Omental fat pad (tissue), 4 donors: ENCODE measurements at places on chromosomes 4 and X.

GRCh38 chrX:84469226-84469625, 33.0 kb downstream of the HDX start:
- no peak for DNase-seq

DNA sequence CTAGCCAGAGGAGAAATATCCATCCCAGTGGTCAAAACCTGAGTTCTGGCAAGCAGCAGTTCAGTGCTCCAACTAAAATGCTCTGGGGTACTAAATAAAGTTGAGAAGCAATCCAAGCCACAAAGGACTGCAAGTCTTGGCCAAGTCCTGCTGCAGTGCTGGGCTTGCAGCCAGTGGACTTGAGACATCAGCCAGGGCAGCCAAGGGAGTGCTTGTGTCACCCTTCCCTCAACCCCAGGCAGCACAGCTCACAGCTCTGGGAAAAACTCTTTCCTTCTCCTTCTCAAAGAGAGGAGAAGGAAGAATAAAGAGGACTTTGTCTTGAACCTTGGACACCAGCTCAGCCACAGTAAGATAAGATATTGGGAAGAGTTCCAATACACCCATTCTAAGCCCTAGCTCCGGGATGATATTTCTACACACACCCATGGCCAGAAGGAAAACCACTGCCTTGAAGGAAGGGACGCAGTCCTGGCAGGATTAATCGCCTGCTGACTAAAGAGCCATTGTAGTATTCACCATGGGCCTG, 99.8 kb downstream of the PTCHD1 start:
- DNase-seq = no peak

GRCh38 chrX:53594354-53594753, 92.2 kb downstream of the HUWE1 start:
- no peak for DNase-seq

- no peak for DNase-seq
These were observed 1497.3 kb downstream of the STIM2 start for GRCh38 chr4:28357990-28358389.

DNA sequence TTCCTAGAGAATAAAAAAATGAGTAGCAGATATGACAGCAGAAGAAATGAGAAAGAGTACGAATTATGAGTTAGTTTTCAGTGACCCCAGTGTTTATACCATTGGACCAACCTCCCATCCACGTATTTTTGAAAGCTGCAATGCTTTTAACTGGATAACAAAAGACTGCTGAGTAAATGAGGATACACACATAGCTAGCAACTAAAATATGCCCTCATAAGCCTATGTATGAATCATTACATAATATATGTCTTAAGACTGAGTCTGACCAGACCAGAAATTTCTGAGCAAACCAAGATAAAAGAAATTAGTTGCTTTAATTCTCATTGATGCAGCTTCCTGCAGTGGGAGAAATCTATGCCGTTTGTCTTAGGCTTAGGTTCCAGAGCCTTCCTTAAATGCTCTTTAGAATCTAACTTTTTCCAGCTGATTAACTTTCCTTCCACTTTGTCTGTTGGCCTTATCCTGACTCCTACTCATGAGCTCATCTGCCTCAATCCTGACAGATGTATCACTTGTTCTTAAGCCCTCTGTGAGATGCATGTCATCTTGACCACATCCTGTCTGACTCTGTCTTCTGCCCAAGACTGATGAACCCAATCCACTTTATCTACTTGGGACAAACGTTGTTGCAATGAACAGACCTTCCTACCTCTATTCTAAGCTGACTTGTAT, 301.4 kb upstream of the AADAT start:
- DNase-seq = no peak

GRCh38 chrX:101931136-101931487, 715 bp downstream of the ZMAT1 start:
- no peak for DNase-seq

- no peak for DNase-seq
These were observed 46.3 kb downstream of the ATP10D start for GRCh38 chr4:47531241-47531953.

DNA sequence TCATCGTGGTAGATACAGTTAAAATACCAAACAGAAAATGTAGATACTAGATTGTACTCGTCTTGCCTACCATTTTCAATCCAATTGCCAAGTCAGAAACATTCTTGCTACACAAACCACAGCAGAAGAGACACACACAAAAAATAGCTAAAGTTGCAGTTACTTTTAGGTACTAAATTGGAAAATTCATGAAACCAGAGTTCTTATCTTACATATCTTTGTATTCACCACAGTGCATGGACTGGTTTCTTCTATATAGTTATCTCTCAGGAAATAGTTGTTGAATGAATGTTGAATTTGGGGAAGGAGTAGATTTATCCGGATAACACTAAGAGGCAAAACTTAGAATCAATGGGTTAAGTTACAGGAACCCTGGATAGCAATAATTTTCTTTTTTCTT, 14.2 kb downstream of the COL4A5 start:
- no peak for DNase-seq

DNA sequence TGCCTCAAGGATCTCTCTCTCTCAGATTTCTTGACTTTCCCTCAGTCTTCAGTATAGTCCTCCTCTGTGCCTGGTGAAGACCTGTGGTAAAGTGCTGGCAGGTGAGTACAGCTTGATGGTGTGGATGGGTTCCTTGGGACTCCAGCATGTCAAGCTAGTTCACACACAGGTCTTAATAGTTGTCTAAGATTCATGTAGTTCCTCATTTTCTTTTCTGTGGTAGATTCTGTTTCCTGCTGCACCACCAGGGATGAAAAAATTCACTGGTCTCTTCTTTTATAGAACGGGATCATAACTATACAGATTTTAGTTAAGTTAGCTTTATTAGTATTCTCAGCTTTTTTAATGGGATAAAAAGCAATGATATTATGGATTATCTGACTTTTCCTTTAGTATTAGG, 32.5 kb upstream of the PAQR3 start:
- DNase-seq = no peak

GRCh38 chr4:53075162-53075785, 213.2 kb downstream of the RASL11B start:
- DNase-seq = no peak

DNA sequence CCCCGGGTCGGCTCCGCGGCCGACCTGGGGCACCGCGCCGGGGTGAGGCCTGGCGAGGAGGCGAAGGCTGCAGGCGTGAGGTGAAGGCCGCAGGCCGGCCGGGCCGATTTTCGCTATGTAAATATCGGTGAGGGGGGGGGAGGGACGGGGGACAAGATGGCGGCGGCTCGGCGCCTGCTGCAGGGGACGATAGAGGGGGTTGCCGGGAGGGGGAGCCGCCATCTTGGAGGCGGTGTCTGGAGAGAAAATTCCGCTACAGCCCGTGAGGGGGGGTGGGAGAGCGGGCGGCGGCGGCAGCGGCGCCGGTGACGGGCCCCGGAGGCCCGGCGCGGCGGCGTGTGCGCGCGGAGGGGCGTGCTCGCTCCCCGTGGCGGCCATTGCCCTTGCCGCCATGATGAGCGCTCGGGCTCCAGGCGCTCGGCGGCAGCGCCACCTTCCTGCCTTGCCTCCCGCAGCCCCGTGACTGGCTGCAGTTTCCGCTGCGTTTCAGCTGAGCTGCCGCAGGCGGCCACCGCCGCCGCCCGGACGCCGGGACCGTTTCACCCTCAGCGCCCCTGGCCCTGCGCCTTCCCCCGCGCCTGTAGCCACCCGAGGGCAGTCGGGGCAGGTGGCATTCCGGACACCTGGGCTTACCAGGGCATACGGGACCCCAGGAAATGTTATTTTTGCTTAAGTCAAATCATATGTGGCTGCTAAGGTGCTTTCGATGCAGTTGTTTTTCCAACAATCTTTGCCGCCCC, 692 bp downstream of the ZFX start:
- DNase-seq = peak; percentile 53

DNA sequence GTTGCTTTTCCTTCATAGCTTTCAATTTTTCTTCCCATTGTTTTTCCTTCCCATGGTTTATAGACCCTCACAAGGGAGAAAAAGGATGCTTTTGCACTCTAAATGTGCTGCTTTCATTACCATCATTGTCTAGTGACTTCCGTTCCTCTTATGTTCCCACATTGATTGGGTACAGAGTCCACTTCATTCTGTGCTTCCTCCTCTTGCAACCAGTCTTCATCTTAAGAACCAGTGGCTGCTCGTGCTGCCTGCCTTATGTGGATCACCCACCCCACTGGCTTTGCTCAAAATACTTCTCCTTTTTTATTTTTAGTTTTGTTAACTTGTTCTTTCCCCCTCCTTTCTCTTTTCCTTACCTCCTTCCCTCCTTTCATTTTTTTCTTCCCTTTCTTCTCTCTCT, 76.5 kb upstream of the BOD1L1 start:
- no peak for DNase-seq

- no peak for DNase-seq
These were observed 188.8 kb downstream of the RCHY1 start for GRCh38 chr4:75325318-75325979.

DNA sequence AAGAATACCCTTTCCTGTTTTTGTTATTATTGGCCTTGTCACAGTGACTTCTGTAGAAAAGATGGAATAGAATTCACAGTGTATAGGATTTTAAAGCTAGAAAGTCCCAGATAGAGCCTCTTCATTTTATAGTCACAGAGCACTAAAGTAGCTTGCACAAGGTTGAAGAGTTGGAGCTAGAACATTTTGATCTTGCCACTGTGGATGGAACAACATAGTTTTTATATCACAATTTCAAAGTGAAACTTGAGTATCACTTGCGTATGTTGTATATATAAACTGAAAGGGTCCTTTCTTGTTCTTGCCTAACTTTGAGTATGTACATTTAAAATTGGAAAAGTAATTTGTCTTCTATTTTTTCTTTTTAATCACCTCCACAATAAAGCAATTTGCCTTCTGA, 2.7 kb downstream of the USO1 start:
- no peak for DNase-seq

DNA sequence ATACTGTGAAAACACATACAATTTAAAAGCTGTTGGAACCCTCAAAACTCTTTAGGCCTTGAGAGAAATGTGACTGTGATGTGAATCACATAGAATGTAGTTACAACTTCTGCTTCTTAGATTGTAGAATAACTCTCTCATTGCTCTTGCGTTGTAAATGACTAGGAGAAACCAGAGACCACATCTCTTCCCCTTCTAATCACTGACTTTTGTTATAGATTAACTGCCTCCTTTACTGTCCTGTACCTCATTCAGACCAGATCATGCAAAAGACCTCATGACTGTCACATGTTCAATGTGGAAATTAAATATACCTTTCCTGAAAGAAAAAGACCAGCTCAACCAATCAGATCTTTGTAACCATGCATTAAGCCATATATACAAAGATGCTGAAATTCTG, 43.2 kb upstream of the NEIL3 start:
- DNase-seq = no peak

GRCh38 chrX:24314019-24314635, at the start of gene SUPT20HL2:
TSS of gene SUPT20HL2 (minus strand) at chrX:24314069. CDS start at chrX:24313315, 754 bp downstream.
- no peak for DNase-seq

DNA sequence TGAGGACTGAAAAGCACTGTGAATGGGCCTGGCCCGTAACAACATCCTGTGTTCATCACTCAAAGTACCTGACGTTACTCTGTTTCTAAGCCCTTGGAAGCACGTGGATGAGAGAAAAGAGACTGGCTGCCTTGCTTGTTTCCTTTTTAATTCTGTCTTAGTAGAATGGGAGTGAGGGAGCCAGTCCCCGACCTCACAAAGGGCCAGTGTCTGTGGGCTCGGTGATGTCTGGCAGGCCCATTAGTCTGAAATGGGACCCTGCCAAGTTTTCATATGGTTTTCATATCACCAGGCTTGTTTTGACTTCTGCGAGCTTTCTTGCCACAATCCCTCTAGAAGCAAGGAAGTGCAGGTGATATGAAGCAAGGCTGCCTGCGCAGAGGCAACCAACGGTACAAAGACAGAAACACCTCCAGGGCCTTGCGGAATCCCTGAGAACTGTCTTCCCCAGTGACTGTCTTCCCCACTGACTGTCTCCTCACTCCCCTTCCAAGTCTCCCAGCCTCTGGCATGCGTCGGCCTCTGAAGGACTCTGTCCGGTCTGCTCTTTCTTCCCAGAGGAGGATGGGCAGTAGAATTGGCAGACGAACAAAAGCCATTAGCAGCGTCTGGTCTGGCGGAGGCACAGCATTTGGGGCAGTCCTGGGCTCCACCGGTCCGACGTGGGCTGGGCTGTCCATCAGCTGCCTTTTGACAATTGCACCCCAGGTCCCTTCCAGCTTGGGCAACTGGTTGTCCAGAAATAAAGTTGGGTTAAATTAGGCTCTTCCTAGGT, 20.2 kb upstream of the RASL11B start:
- no peak for DNase-seq

DNA sequence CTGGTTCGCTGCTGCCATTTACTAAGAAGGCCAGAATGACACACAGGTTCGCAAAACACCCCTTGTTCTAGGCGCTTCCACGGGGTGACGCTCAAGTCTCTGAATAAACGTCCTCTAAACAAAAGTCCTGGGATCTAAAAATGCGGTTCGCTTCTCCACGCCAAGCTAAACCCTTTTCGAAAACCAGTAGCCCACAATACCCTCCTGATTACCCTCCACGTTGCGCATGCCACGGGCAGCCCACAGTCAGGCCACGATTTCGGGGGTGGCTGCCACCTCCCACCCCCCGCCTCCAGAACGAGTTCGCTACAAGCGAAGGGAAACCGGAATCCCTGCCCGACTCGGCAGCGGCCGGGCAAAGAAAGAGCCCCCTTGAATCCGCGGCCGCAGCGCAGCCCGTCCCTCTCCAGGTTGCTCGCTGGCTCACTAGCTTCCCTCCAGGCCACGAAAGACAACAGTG, 423 bp downstream of the RPL39 start:
- no peak for DNase-seq

DNA sequence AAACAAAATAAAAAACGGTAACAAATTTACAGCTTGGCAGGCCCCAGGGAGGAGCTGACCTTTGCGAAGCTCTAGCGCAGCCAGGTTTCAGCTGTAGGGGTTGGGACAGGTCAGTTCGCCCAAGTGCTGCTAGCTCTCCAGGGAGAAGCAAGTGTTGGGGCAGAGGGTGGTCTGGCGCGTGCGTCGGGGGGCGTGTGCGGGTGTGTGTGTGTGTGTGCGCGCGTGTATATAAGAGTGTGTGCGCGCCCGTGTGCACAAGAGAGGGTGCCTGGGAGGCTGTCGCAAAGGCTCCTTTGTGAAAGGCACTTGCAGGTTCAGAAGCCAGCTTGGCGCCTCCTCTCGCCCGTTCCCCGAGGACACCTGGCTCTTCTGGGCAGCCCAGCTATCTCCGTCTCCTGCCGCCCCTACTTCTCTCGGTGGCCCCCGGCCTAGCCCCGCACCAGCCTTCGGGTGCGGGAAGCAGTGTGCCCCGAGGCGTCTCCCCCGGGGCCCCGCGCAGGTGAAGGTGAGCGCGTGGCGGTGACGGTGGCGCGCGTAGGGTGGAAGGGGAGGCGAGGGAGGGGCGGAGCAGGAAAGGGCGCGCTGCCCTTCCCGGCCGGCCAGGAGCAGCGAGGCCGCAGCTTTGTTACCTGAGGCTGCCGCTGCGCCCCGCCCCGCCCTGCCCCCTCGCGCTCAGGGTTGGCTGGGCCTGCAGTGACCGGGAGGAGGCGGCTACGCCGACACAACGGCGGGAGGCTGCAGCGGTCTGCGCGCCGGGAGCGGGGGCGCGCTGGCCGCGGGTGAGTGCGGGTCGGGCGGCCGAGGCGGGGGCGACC, at the start of gene FHDC1:
Gene FHDC1 (plus strand): TSS at position 693 of the 815 bp plus-strand sequence. CDS start 6,735 bp downstream, outside the sequence.
- no peak for DNase-seq

GRCh38 chr4:147928400-147928799, 196.5 kb downstream of the ARHGAP10 start:
- no peak for DNase-seq
